IMR-90 (cell line): ENCODE measurements at places on chromosomes 3 and 15.
A peak's percentile ranks its signal among the peaks of the same experiment; 100 is the strongest.

DNA sequence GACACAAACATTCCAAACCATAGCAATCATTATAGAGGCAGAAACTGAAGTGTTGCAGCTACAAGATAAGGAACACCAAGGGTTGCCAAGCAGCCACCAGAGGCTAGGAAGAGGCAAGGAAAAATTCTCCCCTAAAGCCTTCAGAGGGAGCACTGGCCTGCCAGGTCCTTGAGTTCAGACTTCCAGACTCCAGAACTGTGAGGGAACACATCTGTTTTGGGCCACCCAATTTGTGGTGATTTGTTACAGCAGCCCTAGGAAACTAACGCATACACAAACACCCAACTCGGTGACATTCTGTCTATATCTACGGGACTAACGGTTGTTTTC lies 54.6 kb downstream of the MB21D2 start:
- peak; percentile 17 for DNase-seq

DNA sequence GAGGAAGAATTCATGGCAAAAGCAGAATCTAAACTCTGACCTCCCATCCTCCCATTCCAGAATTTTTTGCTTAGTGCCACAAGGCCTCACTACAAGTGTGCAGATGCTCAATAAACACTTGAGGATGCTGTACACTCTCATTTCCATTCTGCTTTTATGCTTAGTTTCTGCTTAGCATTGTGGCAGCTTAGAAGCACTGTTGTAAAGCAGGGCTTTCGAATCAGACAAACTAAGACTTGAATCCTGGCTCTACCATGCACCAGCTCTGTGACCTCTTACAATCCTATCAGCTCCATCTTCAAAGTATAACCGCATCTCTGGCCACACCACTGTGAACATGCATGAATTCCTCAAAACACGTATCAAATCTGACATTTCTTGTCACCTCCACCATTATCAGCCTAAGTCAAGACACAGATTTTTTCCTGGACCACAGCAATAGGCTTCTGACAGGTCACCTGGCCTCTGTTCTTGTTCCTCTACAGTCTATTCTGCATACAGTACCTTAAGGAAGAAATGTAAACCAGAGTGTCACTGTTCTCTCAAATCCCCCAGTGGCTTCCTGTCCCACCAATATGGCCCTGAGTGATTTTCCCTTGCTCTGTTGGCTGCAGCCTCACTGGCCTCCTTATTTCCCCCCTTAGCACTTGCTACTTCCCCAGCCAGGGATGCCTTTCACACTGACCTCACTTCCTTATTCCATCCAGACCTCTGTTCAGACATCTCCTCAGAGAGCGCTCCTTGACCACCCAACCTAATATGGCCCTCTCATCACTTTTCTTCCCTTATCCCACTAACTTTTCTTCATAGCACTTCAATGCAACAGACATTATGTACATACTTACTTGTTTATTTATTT lies 8.1 kb upstream of the PHC3 start:
- DNase-seq: no peak

- DNase-seq: peak; percentile 49
Observed at GRCh38 chr15:85595804-85596536, 198.8 kb downstream of the KLHL25 start.

DNA sequence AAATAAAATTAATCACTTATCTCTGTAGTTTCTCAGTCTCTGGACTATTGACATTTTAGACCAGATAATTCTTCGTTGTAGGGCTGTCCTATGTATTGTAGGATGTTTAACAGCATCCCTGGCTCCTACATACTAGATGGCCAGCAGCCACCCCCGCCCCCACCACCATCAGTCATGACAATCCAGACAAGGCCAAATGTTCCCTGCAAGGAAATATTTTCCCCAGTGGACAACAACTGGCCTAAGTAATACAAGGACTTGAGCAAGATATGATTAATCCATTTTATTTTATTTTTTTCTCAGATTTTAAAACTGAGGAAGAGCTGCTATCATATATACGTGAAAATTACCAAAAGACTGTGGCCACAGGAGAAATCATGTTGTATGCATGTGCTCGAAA lies 23.8 kb downstream of the TICRR start:
- no peak for DNase-seq

- DNase-seq: no peak
Observed at GRCh38 chr15:93129702-93130488, 40.9 kb upstream of the RGMA start.

GRCh38 chr15:85151861-85152260 lies 170.2 kb downstream of the PDE8A start:
- peak; percentile 22 for DNase-seq
